ENCODE measurements at places on chromosomes 6 and 20.
A peak's percentile ranks its signal among the peaks of the same experiment; 100 is the strongest.

- peak; percentile 47 for DNase-seq
These were observed 102.6 kb downstream of the PERP start for GRCh38 chr6:138004430-138005287.

GRCh38 chr6:41548098-41548840 is 2.1 kb downstream of the FOXP4 start:
- DNase-seq, result peak; percentile 27

GRCh38 chr20:63165356-63166192 is 50.4 kb downstream of the YTHDF1 start:
- DNase-seq, result no peak

GRCh38 chr6:116371120-116371917 is 572 bp downstream of the DSE start:
- peak; percentile 65 for DNase-seq

- no peak for DNase-seq
These were observed 309.9 kb upstream of the NOX3 start for GRCh38 chr6:155765275-155766194.

DNA sequence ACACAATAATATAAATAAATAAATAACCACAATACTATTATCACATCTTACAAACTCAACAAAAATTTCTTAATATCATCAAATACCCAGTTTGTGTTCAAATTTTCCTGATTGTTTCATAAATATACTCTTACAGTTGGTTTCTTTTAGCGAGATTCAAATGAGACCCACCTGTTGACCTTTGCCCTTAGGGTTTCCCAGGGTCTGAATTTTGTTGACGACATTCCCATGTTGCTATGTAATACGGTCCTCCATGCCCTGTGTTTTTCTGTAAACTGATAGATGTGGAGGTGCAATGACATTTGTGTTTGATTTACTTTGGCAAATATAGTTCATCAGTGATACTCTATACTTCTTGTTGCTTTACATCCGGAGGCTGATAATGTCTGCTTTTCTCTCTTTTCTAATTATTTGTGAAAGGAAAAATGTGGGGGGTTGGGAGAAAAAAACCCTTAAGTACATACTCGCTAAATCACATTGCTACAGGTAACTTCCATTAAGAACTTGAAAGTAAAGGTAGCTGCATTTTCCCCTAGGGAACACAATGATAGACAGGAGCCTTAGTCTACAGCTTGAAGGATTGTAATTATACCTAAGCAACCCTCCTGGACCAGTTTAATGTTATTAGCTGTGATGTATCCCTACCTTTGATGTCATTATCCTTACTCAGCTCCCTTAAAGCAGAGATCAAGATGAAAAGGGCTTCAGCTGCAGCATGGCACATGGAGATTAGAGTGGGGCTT is 6.6 kb downstream of the MOG start:
- DNase-seq, result no peak

- DNase-seq, result no peak
These were observed 6.4 kb downstream of the PLTP start for GRCh38 chr20:45905505-45906079.

DNA sequence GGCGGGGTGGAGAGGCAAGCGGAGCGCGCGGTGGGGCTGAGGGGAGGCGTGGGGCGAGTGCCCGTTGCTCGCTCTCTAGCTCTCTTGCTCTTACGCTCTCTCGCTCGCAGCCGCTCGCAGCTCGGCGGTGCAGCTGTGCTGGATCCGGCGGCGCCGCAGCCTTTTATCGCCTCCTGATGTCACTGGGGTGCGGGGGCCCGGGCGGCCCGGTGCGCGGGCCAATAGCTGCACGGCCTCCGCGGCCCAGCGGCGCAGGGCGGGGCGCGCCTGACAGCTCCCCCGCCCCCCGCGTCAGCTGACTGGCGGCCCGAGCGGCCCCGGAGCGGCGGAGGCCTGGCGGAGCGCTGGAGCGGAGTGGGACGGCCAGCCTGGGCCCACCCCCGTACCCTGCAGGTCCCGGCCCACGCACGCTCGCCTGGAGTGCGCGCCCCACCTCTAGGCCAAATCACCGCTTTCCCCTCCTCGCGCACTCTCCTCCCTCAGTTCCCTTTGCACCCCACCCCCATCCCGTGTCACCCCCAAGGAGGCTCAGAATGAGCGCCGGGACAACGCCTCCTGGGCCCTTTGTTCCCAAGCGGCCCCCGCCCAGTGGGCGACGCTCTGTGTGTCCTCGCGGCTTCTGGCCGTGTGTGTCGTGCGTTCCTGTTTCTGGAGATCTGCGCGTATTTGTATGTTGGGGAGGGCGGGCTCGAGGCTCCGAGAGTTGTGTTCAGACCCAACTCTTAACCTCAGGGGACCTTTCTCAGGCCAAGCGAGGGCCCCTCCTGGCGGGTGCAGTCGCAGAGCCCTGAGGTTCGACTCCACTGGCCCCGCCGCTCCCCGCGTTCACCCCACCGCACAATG is at the start of gene MAFB:
Gene MAFB (minus strand): TSS at position 137 of the 843 bp plus-strand sequence. CDS start 386 bp downstream, outside the sequence.
- peak; percentile 51 for DNase-seq

DNA sequence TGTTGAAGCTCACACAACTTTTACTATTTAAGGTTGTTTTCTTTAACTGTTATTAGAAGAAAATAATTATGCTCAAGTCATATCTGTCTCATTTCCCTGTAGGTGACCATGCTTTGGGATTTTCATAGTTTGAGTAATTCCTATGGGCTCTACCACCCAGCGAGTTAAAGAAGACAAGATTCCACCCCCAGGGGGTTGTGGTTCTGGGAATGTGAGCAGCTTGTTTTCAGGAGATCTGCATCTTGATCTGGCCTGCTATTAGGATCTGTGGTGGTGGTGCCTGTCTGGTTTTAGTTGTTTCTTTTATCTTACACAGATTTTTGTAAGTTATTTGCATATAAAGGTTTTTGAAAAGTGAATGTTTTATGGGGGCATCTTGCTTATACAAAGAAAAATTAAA is 20.2 kb upstream of the REV3L start:
- DNase-seq, result no peak

DNA sequence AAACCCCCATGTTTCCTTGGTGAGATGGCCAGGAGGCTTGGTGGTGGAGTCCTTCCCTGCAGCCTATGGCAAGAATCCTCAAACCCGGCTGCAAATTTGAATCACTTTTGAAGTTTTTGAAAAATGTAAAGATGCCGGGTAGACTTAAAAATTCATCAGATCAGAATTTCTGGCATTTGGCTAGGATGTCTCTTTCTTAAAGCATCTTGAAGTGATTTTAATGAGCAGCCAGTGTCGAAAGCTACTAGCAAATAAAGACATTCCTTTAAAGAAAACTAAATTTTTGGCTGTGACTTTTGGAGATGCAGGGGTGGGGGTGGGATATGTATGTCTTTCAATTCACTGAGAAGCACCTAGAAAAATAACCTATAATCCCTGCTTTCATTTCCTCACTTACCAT is 25.6 kb upstream of the NOX3 start:
- DNase-seq, result no peak

GRCh38 chr6:11824986-11825385 is 46.4 kb upstream of the ADTRP start:
- DNase-seq, result no peak

- peak; percentile 61 for DNase-seq
These were observed 2.5 kb downstream of the SMIM13 start for GRCh38 chr6:11096109-11096508.

DNA sequence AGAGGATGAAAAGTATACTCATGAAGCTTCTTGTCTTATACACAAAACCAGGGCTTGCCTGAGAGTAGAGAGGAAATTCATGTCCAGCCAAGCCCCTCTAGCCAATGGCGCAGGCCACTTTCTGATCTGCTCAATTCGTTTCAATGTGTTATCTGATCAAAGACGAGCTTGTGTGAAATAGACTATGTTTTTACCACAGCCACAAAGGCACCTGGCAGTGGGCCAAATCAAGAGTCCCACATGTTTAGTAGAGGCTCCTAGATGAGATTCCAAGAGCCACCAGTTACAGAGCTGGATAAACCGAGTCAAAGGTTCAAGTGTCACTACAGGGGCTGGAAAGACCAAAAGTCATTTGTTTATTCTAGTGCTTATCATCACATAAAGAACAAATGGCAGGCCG is 34.9 kb downstream of the GPLD1 start:
- DNase-seq, result no peak

DNA sequence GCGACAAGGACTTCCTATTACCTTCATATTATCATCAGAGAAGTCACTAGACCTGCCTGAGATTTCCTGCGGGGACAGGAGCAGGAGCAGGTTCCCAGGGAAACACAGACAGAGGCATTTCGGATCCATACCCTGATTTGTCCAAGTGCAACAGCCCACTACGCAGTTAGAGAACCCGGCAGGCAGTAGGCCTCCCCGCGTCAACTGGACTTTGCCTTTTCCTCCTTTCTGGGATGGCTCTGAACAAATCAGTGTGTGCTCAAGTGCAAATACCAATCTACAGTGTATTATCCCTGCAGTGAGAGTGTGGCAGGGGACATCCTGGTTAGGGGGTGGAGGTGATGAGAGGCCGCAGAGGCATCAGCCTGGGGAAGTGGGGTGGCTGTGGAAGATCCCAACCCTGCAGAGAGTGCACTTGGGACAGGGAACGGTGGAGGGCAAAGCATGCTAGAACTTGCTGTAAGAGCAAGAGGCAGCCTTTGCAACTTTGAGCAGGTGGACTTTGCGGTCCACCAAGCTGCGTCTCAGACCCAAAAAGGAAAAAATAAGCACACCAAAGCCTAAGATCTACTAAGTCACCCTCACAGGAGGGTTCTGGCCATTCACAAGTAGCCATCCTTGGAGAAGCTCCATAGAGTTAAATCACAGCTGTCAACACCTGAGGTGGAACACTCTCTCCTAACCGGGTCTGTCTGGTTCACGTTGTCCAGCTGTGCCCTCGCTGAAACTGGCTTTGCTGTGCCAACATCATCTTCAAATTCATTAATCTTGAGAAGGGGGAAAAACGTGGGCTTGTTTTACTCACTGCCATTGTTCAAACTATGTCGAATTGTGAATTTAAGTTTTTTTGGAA is 159.1 kb downstream of the ZDHHC14 start:
- no peak for DNase-seq

GRCh38 chr20:47675190-47676142 is 109.8 kb downstream of the SULF2 start:
- DNase-seq, result no peak

DNA sequence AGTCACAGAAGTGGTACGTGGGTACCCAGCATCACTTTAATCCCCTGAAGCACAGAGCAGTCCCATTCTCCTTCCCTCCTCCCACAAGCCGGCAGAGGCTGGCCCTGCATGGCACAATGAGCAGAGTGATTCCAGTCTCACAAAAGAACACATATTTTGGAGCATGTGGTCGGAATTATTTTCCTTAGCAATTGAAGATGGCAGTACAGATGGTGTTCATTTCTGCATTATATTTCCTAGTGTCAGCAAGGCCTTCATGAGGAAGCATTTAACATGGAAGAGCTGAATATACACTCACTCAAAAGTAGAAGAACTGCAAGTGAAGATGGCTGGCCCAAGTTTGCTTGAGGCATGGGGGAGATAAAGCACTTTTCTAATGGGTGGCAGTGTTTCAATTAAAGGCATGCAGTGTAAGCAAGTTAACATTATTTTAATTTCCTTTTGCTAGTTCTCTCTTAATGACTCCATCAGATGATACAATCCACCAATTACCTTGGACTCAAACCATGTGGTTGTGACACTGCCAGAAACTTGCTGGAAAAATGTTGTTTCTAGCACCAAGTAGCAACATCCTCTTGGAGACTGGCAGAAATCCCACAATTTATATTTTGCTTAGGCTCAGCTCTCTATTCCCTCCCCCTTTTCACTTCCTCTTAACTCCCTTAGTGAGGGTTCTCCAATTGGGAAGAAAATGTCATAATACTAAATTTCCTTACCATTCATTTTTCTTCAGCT is 74.4 kb downstream of the ARHGAP18 start:
- no peak for DNase-seq

DNA sequence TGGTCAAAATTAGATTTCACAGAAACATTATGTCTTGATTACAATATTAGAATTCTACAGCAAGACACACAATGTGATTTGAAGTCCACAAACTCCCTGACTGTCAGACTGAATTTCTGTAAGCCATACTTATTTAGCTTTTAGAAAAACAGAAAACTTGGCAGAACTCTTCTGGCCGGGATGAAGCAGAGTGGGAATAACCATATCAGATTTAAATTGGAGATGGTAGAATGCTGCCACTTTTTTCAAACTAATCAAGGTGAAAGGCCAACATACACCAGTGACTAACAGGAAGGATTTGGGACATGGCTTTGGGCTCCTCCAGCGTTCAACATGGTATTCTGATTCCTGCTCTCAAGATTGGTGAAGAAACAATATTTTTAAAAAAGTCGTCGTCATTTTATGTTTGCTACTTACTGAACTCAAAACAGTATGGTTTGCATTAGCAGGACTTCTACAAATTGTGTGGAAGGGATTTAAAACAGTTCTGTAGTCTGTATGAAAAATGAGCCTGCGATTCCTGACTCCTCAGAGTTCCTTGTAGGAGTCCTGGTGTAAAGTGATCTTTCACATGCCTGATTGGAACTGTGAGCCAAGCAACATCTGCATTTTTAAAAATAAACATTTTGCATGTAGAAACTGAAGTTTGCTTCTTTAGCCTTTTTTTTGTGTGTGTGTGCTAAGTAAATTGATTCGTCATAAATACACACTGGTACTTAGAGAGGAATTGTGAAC is 297.9 kb upstream of the SOX4 start:
- DNase-seq, result no peak

DNA sequence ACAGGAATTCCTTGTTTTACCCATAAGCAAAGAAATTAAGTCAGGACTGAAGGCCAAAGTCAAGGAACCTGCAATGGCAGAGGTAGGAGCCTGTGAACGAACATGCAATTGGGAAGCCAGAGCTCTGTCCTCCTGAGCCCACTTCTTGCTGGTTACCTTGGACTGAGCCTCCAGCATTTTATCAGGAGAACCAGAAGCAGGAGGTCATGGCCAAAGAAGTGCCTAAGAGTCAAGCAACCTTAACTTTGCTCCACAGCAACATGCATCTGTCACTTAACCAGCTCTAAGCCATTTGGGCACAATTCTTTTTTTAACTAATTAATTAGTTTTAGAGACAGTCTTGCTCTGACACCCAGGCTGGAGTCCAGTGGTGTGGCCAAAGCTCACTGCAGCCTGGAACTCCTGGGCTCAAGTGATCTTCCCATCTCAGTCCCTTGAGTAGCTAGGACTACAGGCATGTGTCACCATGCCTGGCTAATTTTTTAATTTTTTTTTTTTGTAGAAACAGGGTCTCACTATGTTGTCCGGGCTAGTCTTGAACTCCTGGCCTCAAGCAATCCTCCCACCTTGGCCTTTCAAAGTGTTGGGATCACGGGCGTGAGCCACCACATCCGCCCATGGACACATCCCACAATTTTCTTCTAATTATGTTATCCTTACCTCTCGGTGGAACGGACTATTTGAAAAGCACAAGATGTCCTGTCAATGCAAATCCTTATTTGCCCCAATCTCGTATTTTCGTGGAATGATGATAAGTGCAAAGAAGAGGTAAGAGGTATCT is 334.2 kb downstream of the CD83 start:
- DNase-seq, result no peak

- DNase-seq, result no peak
These were observed 665.1 kb downstream of the RNF144B start for GRCh38 chr6:19052219-19052618.

- no peak for DNase-seq
These were observed 14.6 kb downstream of the TXLNB start for GRCh38 chr6:139277161-139277560.

All from KBM-7 (cell line).